Putamen (tissue), 1 donor: ENCODE measurements at places on chromosomes 3 and 15.
A peak's percentile ranks its signal among the peaks of the same experiment; 100 is the strongest.

DNA sequence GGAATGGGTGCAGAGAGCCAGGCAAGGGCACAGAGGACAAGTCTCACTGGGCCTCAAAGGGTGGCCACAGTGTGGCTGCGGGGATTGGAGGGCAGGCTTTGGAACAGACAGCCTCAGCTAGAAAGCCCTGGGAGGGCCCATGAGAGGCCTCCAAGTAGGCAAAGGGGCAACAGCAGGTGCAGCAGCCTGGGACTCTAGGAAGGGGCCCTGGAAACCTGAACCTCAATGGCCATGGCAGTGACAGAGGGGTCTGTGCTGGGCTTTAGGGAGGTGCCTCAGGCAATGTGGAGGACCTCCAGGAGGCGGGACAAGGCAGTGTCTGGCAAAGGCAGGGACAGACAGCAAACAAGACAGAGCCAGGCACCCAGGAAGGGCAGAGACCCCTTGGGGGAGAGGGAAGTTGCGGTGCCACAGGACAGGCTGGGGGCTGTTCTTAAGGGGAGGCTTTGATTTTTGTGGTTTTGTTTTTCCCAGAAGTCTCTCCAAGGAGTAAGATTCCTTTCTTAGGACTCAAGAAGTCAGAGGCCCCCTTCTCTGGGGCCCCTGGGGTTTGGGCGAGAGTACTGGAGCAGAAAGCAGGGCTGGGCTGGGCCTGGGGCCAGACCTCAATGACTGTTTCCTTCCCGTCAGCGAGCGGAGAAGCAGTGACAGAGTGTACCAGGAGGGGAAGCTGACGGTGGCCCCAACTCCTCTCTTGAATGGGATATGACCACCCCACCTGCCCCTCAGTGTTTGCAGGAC lies 9.7 kb downstream of the STOML1 start:
- DNase-seq = peak; percentile 57

GRCh38 chr3:111482574-111482973 lies 59.4 kb upstream of the CD96 start:
- no peak for DNase-seq

GRCh38 chr3:31142139-31142538 lies 247.7 kb upstream of the GADL1 start:
- DNase-seq = no peak

DNA sequence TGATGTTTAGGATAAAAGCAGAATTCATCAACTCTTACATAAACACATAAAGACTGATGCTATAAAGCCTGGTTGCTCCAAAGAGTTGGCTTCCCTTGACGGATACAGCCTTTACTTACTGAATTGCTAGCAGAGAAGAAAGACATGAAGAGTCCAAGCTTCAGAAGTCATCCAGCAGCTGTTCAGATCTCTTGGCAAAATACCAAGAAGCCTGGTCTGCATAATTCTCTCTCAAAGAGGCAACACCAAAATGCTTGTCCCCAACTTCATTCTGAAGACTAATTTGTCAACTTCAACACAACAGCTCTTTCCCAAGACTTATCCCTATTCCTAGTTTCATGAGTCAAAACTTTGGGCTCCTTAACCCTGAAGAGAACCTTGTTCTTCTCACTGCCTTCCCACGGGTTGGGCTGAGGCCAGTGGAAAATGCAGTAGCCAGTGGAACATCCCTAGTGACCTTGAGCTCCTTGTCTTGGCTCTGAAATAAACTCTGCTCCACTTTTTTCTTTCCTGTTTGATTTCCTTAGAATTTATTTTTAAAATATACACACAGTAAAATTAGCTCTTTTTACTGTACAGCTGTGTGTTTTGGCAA lies 119.2 kb upstream of the THBS1 start:
- no peak for DNase-seq

- DNase-seq = no peak
Measured at GRCh38 chr3:114223143-114223542, 14.2 kb downstream of the ZNF80 start.

GRCh38 chr3:53023072-53023823 lies 22.6 kb downstream of the SFMBT1 start:
- DNase-seq = no peak

DNA sequence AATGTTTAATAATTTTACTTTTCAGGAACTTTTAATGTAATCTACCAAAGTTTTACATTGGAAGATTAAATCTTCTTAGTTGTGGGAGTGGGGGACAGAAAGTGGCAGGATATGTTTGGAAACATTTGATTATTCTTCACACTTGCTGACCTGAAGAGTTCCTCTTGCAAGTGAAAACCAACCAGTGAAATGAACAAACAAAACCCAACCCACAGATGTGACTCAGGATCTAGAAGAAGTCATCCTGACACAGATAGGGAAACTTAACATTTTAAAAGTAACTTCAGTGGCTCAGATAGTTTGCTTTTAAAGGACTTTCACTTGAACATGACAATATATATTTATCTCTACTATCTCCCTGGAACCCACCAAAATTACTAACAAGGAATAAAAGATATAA lies 55.4 kb downstream of the ASTE1 start:
- no peak for DNase-seq

- DNase-seq = no peak
Measured at GRCh38 chr3:54713455-54713854, 214.4 kb downstream of the LRTM1 start.

- DNase-seq = no peak
Measured at GRCh38 chr3:85554153-85554552, 595.4 kb downstream of the CADM2 start.

DNA sequence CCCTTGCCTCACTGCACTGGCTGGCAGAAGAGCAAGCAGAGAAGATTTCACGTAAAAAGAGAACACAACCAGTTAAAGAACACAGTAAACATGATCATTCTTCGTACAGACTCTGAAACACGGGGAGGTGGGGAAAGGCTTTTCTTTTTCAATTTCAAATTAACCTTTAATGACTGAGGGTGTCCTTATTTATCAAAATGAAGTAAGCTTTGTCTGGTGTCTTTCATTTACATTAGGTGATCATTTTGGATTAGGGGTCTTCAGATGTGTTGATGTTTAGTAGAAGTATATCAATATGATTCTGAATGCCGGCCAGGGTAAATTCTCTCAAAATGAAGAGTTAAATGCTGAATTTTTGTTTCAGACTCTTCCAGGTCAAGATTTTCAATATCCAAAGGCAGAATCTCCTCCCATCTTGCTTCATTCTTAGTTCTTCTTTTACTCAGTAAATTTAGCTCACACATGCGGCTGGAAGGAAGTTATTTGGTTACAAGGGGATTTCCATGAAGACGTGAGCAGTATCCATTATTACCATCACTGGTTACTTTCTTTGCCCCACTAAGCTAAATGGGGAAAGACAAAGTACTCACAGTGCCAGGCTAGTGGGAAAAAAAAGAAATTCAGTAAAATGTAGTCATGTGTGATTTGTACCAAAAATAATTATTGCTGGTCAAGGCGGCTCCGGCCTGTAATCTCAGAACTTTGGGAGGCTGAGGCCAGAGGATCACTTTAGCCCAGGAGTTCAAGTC lies 272.2 kb upstream of the NR2F2 start:
- peak; percentile 7 for DNase-seq

- DNase-seq = no peak
Measured at GRCh38 chr15:44713006-44713966, 2.0 kb downstream of the B2M start.

- no peak for DNase-seq
Measured at GRCh38 chr3:126201168-126201567, 20.8 kb upstream of the ALDH1L1 start.

GRCh38 chr3:53163444-53164387 lies 2.7 kb downstream of the PRKCD start:
- no peak for DNase-seq

- no peak for DNase-seq
Measured at GRCh38 chr3:153026026-153026425, 136.0 kb upstream of the RAP2B start.

- no peak for DNase-seq
Measured at GRCh38 chr3:14740983-14741382, 66.0 kb downstream of the C3orf20 start.

DNA sequence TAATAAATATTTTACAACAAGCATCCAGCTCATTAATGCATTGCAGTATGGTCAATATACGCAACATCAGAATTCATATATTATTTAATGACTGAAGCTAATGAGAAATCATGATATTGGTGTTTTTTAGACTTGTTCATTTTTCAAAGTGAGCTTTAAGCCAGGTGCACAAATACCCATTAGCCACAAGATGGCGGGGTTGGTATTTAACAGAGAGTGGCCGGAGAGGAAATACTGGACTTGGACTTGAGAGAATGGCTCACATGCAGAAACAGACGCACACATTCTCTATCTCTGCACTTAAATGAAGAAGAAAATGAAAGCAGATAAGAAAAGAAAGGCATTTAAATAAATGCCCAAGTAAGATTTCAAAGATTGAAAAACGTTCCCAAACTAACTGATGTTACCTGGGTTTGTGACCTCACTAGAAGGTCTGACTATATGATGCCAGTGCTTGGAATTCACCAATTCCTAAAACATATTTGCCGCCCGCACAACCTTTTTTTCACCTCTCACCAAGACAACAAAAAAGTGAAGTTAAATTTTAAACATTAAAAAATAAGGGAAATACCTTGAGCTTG lies 21.2 kb upstream of the CRBN start:
- DNase-seq = peak; percentile 73

DNA sequence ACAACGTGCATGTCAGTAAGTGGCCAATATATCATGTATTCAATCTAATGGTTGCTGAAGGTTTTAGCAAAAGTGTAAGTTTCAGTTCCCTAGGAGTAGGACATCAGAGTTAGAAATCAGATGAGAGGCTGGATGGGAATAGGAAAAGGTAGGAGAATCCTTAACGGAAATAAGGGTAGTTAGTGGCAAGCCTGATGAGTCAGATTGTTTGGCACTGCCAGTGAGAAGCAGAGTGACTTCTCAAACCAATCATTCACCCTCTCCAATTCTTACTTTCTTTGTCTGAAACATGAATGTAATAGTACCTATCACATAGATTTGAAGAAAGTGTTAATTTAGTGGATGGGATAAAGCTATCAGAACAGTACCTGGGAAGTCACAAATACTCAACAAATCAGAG lies 894.0 kb downstream of the NTRK3 start:
- DNase-seq = no peak

DNA sequence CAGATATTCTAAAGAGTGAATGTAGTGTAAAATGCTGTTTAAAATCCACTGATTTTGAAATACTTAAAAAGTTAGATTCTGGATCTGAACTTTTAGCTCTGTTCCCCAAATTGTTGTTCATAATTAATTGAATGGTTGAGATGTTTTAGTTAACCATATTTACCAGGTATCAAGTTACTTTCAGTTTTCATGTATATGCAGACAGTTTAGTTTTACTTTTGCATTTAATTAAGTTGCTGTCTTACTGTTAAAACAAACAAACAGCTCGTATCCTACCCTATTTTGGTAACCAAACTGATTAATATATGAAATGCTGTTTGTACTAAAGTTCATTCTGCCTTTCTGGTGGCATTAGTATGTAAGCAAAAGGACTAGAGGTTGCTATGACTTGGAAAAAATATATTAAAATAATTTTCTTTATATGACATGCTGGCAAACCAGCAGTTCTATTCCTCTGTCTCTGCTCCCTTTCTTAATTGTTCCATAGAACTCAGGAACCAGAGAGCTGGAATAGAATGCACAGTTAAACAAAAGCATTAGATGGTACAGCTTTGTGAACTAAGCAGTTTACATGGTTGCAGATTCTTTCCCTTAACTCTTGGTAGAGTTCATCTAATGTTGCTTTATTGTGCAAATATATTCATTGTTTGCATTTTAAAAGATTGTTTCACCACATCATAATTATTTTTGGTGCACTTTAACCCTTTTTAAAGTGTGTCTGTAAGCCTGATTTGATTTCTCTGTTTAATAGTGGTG lies 39.5 kb upstream of the SCAANT1 start:
- DNase-seq = no peak

GRCh38 chr3:468172-468571 lies 271.6 kb downstream of the CHL1 start:
- DNase-seq = no peak

GRCh38 chr3:59788133-59788532 lies 738.3 kb upstream of the CFAP20DC start:
- no peak for DNase-seq

- DNase-seq = no peak
Measured at GRCh38 chr3:17162116-17162515, 277.4 kb downstream of the PLCL2 start.

DNA sequence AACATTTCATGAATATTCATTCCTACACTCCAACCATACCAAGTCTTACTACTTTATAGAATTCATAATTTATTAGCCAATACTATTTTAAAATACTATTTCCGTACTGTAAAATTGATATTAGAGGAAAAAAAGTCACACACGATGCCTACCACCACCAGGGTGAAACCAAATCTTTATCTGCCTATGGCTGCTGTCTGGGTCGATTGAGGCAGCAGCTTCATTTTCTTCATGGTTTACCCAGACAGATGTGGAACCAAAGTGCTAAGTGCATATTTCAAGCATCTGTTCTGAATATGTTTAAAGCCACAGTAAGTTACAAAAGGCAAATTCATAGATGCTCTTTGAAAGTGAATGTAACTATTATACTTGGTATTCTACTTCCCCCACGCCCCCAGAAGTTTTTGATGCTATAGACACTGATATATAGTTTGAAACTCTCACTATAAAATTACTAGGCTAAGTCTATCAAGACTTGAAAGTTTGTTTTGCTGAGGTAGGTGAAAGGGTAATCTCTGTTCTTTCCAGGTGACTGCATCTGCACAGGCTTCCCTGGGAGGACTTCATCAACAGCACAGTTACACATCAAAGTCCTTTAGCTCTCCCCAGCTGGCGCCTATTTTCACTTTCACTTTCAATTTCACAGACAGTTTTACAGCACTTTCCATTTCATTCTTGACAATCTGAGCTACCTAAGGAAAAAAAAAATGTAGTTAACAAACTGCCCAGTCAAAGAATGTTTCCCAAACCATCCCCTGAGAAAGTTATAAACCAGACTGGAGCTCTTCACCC lies 113.9 kb downstream of the POLQ start:
- DNase-seq = no peak

DNA sequence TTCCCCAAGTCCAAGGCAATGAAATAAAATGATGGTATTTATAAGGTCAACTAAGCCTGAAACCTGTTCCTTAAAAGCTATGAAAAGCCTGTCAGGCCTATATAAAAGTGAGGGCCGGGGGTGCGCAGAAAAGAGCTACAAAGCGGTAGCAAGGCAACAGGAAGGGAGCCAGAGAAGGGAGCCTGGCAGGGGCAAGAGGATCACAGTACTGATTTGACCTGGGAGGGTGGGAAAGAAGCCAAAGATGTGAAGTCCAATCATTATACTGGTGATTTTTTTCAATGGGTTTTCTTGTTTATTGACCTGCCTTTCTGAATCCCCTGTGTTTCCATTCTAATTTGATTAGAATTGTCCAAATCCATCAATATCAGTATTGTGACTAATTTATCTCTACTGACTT lies 64.3 kb upstream of the STT3B start:
- no peak for DNase-seq

- peak; percentile 88 for DNase-seq
Measured at GRCh38 chr15:51829376-51830275, at the start of gene TMOD3. Gene TMOD3, plus strand, starts transcription at chr15:51829653. Its CDS starts 33,232 bp downstream, at chr15:51862885.

- DNase-seq = no peak
Measured at GRCh38 chr15:60128000-60128376, 123.9 kb downstream of the FOXB1 start.
